WTC11 (cell line): ENCODE measurements at places on chromosomes 3 and 15. TPM values are rescaled to one million over a fixed set of nuclear protein-coding genes. Genes with fewer than 3 reads are reported as not detected.
A peak's percentile ranks its signal among the peaks of the same experiment; 100 is the strongest.

The POLQ gene
- 14.9 to 16.8 TPM (median 16.2 TPM) in 3 replicates for total RNA-seq

GRCh38 chr15:69663441-69663840, 210.8 kb downstream of the RPLP1 start:
- peaks cover 14% of the 10 kb centered on the region for H3K4me1 ChIP-seq
- no peak overlapping the region for H3K4me3 ChIP-seq
- H3K27ac ChIP-seq: no peak overlapping the region
- no peaks in the 10 kb centered on the region for H3K27me3 ChIP-seq

The GHSR gene
- total RNA-seq: not detected in 3 replicates

The MEIS2 gene
- total RNA-seq: 0.30 to 1.2 TPM (median 0.57 TPM) in 3 replicates

The PIERCE2 gene
- 1.6 to 2.5 TPM (median 1.8 TPM) in 3 replicates for total RNA-seq

The CLN6 gene
- total RNA-seq: 50.2 to 52.2 TPM (median 50.8 TPM) in 3 replicates

- peaks cover 5% of the 10 kb centered on the region; the same call in 1 of the 2 replicates for H3K27me3 ChIP-seq
- peaks cover 58% of the 10 kb centered on the region for H3K36me3 ChIP-seq
- H3K27ac ChIP-seq: no peak overlapping the region
- DNase-seq: no peak
- no peak overlapping the region for H3K4me3 ChIP-seq
These were observed 15.1 kb downstream of the KLHL24 start for GRCh38 chr3:183650554-183650953.

DNA sequence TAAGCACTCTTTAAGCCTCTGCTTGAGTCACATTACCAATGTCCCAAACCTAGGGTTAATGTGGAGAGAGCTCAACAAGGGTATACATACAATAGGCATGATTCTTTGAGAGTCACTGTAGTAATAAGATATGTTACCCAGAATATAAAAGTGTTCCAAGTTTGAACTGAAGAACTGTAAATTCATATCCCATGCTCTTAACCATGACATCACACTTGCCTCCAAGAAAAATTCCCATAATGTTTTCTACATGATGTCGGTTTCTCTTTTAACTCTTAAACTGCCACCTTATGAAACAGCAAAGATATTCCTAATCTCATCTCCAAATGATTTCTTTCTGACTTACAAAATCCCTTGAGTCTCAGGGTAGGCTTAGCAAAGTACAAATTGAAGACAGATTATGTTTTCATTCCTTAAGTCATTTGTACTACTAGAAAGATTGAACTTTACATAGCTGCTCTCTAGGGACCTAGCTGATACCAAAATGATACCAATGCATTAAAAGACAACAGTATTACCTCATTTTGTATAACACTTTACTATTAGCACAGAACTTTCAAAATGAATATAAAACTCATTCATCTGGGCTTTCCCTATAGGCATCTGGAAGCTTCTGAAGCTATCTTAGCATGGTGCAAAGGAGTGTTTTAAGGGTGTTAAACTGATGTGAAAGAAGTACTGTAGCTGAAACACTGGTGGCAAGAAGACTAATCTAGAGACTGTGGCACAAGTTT, 127.1 kb downstream of the KCNMB2 start:
- H3K4me3 ChIP-seq: no peak overlapping the region
- H3K36me3 ChIP-seq: no peaks in the 10 kb centered on the region
- no peaks in the 10 kb centered on the region for H3K27me3 ChIP-seq
- H3K4me1 ChIP-seq: no peaks in the 10 kb centered on the region

The SUSD5 gene
- 1.2 to 1.6 TPM (median 1.5 TPM) in 3 replicates for total RNA-seq

GRCh38 chr3:82957696-82958095, 1196.3 kb upstream of the GBE1 start:
- peaks cover 15% of the 10 kb centered on the region for H3K36me3 ChIP-seq
- no peak for DNase-seq
- H3K4me1 ChIP-seq: peaks cover 6% of the 10 kb centered on the region
- no peak overlapping the region for H3K4me3 ChIP-seq

The STXBP5L gene
- 5.8 to 5.9 TPM (median 5.8 TPM) in 3 replicates for total RNA-seq

- peaks cover 29% of the 10 kb centered on the region for H3K36me3 ChIP-seq
- no peak for DNase-seq
- H3K27me3 ChIP-seq: no peaks in the 10 kb centered on the region
- H3K27ac ChIP-seq: no peak overlapping the region
- H3K4me1 ChIP-seq: peaks cover 14% of the 10 kb centered on the region
These were observed 49.8 kb downstream of the ST3GAL6 start for GRCh38 chr3:98812851-98813374.

GRCh38 chr15:96171853-96172296, 158.6 kb upstream of the NR2F2 start:
- no peak overlapping the region for H3K4me3 ChIP-seq
- peaks cover 17% of the 10 kb centered on the region for H3K27me3 ChIP-seq
- no peak overlapping the region for H3K27ac ChIP-seq
- H3K4me1 ChIP-seq: peaks cover 8% of the 10 kb centered on the region
- DNase-seq: no peak
- peaks cover 17% of the 10 kb centered on the region for H3K36me3 ChIP-seq

DNA sequence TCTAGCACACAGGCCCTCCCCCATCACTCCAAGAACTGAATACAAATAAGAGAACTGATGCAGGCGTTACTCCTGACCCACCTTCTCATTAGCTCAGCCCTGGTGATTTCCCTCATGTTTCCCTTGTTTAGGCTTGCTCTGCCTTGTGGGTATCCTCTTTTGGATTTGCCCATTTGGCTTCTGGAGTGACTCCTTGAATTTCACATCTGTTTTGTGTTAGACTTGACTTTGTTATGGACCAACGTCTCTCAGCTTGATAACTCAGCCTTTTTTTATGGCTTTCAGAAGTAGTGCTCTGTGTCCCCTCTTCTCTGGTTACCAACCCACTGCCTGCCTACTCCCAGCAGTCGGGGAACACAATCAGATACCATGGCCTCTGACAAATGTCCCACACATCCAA, 11.3 kb upstream of the TMOD3 start:
- no peak overlapping the region for H3K27ac ChIP-seq
- peaks cover 13% of the 10 kb centered on the region for H3K36me3 ChIP-seq
- H3K4me1 ChIP-seq: peaks cover 10% of the 10 kb centered on the region
- H3K4me3 ChIP-seq: no peak overlapping the region
- DNase-seq: no peak

DNA sequence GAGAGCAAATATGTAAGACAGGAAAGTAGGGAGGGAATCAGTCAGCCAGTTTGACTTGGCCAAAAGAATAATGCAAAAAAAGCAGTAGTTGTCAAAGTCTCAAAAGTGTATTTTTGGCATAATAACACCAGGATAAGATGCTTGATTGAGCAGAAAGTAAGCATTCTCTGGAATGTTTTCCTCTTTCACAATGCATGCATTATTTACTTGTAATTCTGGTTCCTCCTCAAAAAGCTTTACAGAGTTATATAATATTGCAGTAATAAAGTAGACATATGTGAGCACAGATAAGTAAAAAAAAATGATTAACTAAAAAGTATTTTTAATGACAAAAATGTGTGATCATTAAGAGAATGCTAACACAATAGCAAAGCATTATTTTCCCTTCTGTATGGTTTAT, 285.9 kb upstream of the BCHE start:
- H3K27ac ChIP-seq: no peak overlapping the region
- no peak for DNase-seq
- 0 out of 2 replicates have a peak, but pooled peaks cover 3% of the 10 kb centered on the region for H3K4me1 ChIP-seq
- H3K27me3 ChIP-seq: no peaks in the 10 kb centered on the region
- no peak overlapping the region for H3K4me3 ChIP-seq
- peaks cover 10% of the 10 kb centered on the region for H3K36me3 ChIP-seq

- no peaks in the 10 kb centered on the region for H3K36me3 ChIP-seq
- H3K4me1 ChIP-seq: peaks cover 35% of the 10 kb centered on the region
- no peak within 1 kb of the TSS for H3K27ac ChIP-seq
- peaks cover 19% of the 10 kb centered on the region for H3K27me3 ChIP-seq
- peak; percentile 75 for DNase-seq
These were observed at the start of gene GOLGA8B for GRCh38 chr15:34583399-34584329. GOLGA8B (minus strand) TSS chr15:34583651; CDS start chr15:34535912, 47,739 bp downstream.

DNA sequence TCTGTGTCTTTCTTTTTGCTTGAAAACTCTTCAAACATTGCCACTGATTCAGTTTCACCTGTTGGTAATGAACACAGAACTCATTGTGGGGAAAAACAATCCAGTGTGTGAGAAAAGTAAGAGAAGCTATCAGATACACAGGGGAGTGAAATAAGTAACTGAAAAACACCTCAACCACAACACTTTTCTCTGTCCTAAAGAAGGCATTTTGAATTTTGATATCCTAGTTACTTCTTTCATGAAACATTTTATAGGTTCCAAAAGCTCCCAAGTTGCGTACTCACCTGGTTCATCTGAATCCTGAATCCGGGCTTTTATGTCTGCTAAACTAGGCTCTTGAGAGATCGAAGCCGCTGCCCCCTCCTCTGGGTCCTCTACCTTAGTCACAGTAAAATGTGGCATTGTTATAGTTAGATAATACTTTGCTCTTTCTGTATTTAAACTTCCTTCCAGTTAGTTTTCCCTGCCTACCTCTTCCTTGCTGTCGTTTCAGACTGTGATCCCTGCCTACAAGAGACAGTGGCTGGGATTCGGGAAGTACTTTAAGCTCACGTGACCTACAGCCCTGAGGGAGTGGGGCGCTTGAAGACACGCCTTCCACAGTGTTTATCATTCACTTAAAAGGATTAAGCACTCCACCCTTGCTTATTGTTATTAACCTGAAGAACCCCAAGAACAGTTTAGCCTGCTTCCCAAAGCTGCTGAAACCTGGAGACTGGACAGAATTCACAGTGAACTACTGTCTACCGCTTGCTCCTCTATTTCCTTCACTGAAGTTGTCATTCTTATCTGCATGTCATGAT, 19.1 kb downstream of the SLC12A6 start:
- H3K27me3 ChIP-seq: no peaks in the 10 kb centered on the region
- DNase-seq: peak; percentile 25
- H3K36me3 ChIP-seq: peaks cover 3% of the 10 kb centered on the region; the same call in 1 of the 2 replicates
- H3K27ac ChIP-seq: peak overlapping the region; percentile 59
- H3K4me3 ChIP-seq: peak overlapping the region; percentile 75
- peaks cover 16% of the 10 kb centered on the region for H3K4me1 ChIP-seq

The TMEM212 gene
- total RNA-seq: not detected in 3 replicates

The CIDEC gene
- total RNA-seq: not detected in 3 replicates

DNA sequence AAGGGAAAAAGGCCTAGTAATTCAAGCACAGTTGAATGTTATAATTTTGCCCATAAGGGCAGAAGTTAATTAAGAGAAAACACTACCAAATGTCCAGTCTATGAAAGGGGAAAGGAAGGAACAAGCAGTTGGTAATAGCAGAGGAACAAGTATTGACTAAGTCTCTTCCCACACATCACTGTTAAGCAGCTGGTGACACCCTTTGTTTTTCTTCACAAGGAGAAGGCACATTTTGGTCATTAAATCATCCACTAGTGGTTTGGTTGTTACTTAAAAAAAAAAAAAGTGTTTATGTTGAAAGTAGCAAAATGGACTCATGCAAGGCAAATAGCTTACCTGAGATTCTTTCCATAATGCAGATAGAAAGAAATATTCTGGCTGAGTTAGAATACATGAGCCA, 321.4 kb upstream of the NECTIN3 start:
- no peak for DNase-seq
- H3K27me3 ChIP-seq: no peaks in the 10 kb centered on the region
- H3K4me3 ChIP-seq: no peak overlapping the region
- H3K27ac ChIP-seq: no peak overlapping the region
- peaks cover 45% of the 10 kb centered on the region for H3K4me1 ChIP-seq

DNA sequence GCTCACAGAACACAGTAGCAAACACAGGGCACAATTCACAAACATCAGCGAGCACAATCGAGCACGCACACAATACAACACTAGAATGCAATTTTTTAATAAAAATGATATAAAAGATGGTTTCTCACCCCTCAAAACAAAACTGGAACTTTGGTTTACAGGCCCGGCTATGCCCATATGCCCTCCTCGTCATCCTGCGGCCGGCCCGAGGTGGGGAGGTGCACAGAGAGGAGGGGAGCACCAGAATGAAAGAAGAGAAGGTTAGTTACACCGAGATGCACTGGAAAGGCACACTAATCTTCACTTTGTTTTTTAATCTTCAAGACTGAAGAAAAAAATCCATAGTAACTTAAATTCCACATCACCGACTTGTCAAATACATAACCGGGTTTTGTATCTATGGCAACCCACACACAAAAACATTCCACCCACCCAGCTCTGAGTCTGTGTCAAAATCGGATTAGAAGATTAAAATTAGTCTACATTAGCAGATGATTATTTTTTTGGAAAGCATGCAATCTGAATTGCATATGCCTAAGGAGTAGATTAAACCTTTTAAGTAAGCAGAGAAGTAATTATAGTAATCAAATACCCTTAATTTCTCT, 196.7 kb upstream of the WNT5A start:
- H3K36me3 ChIP-seq: no peaks in the 10 kb centered on the region
- peaks cover 28% of the 10 kb centered on the region for H3K4me1 ChIP-seq
- no peaks in the 10 kb centered on the region for H3K27me3 ChIP-seq
- DNase-seq: no peak
- H3K4me3 ChIP-seq: no peak overlapping the region
- H3K27ac ChIP-seq: no peak overlapping the region

- peaks cover 21% of the 10 kb centered on the region for H3K4me1 ChIP-seq
- H3K4me3 ChIP-seq: peak overlapping the region; percentile 95
- peaks cover 24% of the 10 kb centered on the region for H3K27me3 ChIP-seq
- H3K36me3 ChIP-seq: peaks cover 17% of the 10 kb centered on the region
- H3K27ac ChIP-seq: peak overlapping the region; percentile 37
These were observed 1.1 kb downstream of the ARMC8 start for GRCh38 chr3:138188013-138188730.

- H3K4me3 ChIP-seq: no peak overlapping the region
- no peaks in the 10 kb centered on the region for H3K36me3 ChIP-seq
- no peak for DNase-seq
- H3K27me3 ChIP-seq: no peaks in the 10 kb centered on the region
- peaks cover 16% of the 10 kb centered on the region for H3K4me1 ChIP-seq
These were observed 46.9 kb upstream of the NEDD4 start for GRCh38 chr15:56040081-56041035.

DNA sequence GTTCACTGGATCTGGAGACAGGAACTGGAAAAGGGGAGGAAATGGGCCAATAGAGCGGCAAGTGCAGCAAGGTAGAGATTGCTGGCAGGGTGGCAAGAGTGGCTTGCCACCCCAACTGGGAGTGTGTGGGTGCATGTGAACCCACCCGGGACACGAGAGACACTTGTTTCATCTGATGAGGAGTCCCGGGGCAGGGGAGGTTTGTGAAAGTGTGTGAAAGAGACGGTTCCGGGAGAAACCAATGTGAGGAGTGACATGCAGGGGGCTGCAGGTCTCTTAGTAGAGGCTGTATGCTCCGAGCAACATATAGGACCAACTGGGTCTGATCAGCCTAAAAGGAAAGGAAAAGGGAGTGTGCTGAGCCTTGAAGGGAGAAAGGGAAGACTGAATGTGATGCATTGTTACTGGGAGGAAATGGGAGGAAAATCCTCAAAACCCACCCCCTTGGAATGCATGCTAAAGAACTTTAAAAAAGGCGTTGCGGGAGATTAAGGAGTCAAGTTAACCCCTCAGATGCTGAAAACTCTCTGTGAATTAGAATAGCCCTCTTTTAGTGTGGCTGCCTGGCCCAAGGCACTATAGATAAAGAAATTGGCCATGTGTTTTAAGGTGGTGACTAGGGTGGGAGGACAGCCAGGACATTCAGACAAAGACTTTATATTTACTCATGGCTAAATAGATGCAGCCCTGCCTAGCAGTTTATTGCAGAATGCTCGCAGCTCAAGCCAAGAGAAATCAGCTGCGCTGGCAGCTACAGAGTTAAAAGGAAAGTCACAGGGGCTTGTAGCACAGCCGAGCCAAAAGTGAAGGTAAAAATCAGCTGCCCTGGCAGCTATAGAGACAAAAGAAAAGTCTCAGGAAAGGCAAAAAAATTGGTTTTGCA, 9.1 kb upstream of the SLC9C1 start:
- H3K27me3 ChIP-seq: no peaks in the 10 kb centered on the region
- DNase-seq: peak; percentile 37
- H3K27ac ChIP-seq: no peak overlapping the region
- H3K4me3 ChIP-seq: no peak overlapping the region
- H3K4me1 ChIP-seq: peaks cover 17% of the 10 kb centered on the region
